T-helper 2 cell (primary cell): ENCODE measurements at places on chromosomes 5 and 9.
A peak's percentile ranks its signal among the peaks of the same experiment; 100 is the strongest.

DNA sequence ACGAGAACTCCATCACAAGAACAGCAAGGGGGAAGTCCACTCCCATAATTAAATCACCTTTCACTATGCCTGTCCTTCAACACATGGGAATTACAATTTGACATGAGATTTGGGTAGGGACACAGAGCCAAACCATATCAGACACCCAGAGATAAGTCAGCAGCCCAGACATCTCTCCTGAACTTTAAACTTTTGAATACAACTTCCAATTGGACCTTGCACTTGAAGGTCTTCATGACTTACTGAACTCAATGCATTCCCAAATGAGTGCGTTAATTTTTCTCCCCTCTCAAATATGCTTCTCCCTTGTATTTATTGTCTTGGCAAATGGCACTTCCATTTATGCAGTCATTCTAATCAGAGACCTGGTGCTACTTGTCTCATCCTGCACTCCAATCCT is 12.1 kb downstream of the C9 start:
- DNase-seq: no peak

GRCh38 chr9:121870271-121870670 is 218.8 kb downstream of the DAB2IP start:
- DNase-seq: no peak

GRCh38 chr5:103849934-103850333 is 287.3 kb upstream of the NUDT12 start:
- no peak for DNase-seq

- DNase-seq: no peak
Observed at GRCh38 chr9:74755355-74755754, 132.4 kb downstream of the TRPM6 start.

- no peak for DNase-seq
Observed at GRCh38 chr9:114026335-114026734, 51.8 kb downstream of the AMBP start.

- DNase-seq: no peak
Observed at GRCh38 chr5:14035859-14036503, 91.5 kb upstream of the DNAH5 start.

- no peak for DNase-seq
Observed at GRCh38 chr5:143318270-143318669, 85.2 kb downstream of the NR3C1 start.

DNA sequence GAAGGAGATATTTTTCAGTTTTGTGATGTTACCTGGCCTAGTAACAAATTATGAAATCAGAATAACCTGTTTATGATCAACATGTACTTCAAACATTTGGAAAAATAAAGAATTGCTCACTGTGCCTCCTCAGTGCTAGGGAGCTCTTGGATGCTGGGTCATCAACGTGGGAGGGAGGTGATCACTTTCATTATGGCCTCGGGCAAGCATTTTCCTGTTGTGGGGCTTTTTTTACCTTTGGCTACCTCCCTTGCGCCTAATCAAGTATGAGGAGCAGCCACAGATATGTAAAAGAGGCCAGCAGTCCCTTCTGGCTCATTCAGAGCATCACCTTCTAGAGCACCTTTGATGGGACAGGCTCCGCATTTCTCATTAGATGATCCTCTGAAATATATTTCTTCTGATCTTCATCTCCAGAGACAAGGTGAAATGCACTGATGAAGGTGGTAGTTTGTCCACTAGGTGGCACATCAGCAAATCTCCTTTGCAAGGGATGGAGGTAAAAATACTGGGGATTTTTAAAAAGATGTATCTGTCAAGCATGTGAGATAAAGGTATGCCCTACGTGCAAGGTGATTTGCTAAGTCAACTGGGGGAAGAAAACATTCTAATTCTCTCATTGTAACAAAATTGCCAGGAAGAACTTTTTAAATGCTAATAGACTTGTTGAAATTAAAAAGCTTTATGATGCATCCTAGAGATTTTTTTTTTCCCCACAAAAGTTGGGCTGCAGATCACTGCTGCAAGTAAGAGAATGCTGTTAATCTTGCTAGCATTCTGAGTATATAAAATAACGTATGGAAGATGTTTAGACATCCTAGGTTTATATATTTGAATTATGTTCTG is 218.2 kb downstream of the MAST4 start:
- DNase-seq: peak; percentile 9

- no peak for DNase-seq
Observed at GRCh38 chr5:112548246-112548881, 129.3 kb upstream of the EPB41L4A start.

DNA sequence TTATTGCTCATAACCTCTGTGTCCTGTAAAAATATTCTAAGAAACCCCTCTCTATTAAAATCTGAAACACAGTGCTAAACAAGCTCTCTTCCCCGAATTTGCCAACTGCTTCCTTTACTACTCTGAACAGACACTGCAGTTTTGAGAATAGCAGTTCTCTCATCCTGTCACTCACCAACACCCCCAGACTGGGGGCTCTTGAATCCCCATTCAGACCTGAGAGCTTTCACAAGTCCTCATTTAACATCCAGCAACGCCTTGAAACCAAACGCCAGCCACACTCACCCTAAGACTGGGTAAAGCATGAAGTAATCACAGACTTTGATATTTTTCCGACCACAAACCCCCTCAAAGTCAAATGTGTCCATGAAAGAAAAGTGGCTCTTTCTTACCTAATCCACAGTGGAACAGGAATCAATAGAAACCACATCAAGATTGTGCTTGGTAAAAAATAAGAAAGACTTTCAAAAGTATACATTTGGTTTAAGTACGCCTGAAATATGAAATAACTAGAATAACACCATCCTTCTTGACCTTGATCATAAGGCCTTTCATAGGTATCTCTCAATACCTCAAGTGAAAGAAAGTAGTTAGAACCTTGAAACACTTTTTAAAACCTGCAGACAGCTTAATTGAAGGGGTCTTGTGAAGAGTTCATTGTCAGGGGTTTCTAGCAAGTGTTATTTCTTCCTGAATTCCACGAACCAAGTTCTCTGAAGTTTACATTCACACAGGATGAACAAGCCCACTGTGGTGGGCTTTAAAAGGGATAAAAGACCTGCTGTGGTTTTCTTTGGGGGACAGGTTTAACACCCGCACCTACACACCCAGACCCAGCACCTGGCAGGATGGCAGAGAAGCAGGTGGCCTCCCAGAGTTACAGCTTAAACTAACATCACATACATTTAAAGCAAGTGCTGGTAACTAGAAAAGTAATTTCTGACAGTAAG is 412.6 kb downstream of the MLLT3 start:
- DNase-seq: peak; percentile 40
